ENCODE measurements at places on chromosomes 11 and 22.

GRCh38 chr11:112795142-112795815 is 165.9 kb upstream of the NCAM1 start:
- DNase-seq: peak; percentile 41

DNA sequence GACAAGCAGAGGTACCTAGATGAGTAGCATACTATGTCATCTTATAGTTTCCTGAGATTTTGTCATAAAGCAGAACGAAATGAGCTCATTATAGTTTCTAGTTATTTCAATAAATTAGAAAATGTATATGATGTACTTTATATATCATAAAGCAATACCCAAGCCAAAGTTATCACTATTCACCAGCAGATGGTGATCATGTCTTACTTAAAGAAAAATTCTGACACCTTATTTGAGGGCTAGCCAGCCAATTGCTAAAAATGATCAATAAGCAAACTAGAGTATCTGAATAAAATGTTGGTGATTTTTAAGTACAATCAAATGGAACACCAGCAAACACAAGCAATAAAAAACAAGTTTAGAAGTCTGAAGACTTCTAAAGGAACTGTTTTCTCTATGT is 44.1 kb downstream of the RSF1 start:
- DNase-seq: peak; percentile 49

GRCh38 chr11:113729456-113729855 is 23.3 kb upstream of the TMPRSS5 start:
- no peak for DNase-seq

GRCh38 chr11:129935723-129936122 is 40.3 kb upstream of the NFRKB start:
- DNase-seq: no peak

- DNase-seq: no peak
Measured at GRCh38 chr11:20068691-20069090, 91.6 kb downstream of the DBX1 start.

DNA sequence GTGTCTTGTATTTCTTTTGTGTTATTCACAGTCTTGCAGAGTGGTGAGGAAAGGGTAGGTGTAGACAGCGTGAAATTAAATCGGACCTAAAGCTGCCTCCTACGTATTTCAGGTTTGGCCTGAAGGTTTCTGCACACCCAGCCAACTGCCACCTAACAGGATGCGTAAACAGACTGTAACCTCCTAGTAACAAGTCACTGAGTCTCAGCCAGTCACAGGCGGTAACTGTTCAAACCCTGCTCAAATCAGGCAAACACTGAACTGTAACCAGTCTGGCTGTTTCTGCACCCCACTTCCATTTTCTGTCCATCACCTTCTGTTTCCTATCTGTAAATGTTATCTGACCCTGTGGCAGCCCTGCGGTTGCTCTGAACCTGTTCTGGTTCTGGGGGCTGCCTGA is 87.1 kb downstream of the ADAMTS15 start:
- DNase-seq: no peak

- peak; percentile 31 for DNase-seq
Measured at GRCh38 chr11:76048763-76049162, 157.5 kb downstream of the WNT11 start.

- no peak for DNase-seq
Measured at GRCh38 chr11:110374921-110375320, 54.8 kb upstream of the FDX1 start.

GRCh38 chr11:47724041-47724729 is 9.0 kb upstream of the AGBL2 start:
- no peak for DNase-seq

DNA sequence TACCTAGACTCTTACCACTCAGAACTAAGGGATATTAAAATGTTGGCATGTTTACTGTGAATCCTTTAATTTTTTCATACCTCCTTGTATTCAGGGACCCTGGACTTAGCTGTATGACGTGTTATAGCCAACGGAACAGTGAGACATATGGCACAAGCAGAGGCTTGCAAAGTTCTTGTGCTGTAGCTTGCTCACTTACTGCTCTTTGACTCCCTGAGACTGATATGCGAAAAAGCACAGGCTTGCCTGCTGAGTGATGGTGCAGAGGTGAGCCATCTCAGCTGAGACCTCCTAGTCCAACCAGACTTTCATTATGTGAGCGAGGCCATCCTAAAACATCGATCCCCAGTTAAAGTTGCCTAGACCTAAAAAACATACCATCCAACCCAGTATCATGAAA is 811.0 kb downstream of the METTL15 start:
- no peak for DNase-seq

DNA sequence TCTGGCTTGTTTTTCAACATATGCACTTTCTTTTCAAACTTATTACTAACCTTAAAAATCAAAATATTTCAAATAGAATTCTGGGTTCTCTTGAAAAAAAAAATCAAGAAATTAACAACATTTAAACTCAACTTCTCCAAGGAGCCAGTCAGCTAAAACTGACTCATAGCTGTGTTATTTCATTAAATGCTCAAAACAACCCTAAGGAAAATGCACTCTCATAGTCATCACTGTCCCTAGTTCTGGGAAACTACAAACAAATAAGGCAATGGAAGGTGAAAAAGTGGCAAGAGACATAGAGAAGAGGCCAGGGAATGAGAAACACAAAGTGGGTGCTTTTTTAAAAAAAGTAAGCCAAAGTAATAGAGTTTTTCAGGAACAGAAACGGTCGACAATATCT is 4.1 kb upstream of the ARHGAP20 start:
- DNase-seq: no peak

DNA sequence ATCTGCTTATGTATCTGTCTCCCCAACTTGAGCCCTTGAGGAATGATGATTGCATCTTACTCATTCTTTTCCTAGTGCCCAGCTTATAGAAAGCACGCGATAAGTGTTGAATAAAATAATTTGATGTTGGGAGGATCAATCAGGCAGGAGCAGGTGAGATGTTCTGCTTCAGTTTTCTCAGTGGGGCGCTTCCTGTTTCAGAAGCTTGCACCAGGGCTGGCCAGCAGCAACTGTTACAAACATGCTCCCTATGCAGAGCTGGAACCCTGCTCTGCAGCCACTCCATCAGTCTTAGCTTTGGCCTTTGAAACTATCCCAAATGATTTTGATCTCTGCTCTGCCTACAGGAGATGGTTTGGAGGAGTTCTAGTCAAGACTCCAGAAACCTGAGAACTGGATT is 3.9 kb downstream of the ENDOD1 start:
- no peak for DNase-seq

GRCh38 chr22:36107436-36107835 is 53.1 kb downstream of the APOL3 start:
- no peak for DNase-seq

DNA sequence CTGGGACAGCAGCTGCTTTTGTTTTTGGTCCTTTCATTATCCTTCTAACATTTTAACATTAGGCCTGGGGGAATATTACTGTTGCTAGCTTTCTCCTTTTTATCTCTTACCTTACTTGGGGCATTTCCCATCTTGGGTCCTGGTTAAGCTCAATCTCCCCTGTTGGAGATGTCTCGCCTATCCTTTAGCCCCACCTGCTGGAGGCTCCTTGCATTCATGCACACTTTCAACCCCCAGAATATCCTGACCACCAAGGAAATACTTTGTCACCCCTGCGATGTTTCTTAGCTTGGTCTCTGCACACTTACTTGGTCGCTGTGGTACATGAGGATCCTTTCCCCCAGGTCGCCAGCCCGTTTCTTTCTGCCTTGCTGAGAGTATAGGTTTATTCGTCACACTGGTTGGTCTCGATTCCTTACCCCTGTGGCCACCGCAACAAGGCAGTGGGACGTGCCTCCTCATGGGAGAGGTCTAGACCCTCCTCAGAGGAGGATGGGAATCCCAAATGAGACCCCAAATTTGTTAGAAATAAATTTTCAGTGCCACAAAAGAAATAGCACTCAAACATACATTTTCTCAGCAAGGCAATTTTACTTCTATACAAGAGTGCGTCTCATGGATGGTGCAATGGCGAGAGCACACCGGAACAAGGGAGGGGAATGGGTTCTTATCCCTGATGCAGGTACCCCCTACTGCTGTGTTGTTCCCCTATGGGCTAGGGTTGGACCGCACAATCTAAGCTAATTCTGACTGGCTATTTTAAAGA is 5.4 kb upstream of the TXN2 start:
- DNase-seq: peak; percentile 72

GRCh38 chr11:134405841-134406240 is 6.2 kb downstream of the B3GAT1 start:
- DNase-seq: no peak

DNA sequence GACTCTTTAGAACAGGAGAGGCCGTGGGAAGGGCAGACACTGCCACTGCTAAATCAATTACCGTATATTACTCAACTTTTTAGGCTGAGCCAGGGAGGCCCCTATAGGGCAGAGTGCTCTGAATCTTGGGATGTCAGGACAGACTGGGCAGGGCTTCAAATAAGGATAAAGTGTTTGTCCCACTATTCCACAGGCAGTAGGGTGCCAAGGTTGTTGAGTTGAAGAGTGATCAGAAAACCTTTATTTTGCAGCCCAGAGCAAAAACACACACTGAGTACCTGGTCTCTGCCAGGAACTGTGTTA is 1.6 kb upstream of the B4GAT1 start:
- DNase-seq: no peak

- DNase-seq: no peak
Measured at GRCh38 chr11:57356268-57356667, 18.1 kb downstream of the P2RX3 start.

GRCh38 chr11:125156346-125157117 is 8.0 kb upstream of the PKNOX2 start:
- no peak for DNase-seq

DNA sequence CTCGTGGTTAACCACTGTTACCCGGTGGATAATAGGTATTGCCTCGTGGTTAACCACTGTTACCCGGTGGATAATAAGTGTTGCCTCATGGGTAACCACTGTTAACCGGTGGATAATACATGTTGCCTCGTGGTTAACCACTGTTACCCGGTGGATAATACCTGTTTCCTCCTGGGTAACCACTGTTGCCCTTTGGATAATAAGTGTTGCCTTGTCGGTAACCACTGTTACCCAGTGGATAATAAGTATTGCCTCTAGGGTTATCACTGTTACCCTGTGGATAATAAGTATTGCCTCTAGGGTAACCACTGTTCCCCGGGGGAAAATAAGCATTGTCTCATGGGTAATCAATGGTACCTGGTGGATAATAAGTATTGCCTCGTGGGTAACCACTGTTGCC is 15.0 kb upstream of the NXPE4 start:
- no peak for DNase-seq

DNA sequence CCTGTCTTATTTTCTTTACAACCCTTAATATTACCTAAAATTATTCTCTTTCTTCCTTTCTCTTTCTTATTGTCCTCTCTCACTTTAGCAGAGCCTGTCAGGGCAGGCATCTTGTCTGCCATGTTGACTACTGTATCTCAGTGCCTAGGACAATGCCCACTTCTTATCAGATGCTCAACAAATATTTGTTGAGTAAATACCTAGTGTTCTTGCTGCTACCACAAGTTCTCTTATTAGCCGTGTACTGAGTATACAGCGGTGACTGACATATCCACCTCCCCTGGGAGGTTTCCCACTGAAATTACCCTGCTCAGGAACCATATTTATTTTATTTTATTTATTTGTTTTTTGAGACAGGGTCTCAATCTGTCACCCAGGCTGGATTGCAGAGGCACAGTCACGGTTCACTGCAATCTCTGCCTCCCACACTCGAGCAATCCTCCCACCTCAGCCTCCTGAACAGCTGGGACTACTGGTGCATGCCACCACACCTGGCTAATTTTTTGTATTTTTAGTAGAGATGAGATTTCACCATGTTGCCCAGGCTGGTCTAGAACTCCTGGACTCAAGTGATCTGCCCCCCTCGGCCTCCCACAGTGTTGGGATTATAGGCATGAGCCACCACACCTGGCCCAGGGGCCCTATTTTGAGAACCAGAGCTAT is 6.7 kb downstream of the HPX start:
- no peak for DNase-seq

GRCh38 chr22:29206372-29207242 is 911 bp downstream of the EMID1 start:
- DNase-seq: no peak

GRCh38 chr11:24198481-24198880 is 298.4 kb upstream of the LUZP2 start:
- DNase-seq: no peak

GRCh38 chr22:31055635-31056159 is 25.4 kb upstream of the SMTN start:
- DNase-seq: no peak

DNA sequence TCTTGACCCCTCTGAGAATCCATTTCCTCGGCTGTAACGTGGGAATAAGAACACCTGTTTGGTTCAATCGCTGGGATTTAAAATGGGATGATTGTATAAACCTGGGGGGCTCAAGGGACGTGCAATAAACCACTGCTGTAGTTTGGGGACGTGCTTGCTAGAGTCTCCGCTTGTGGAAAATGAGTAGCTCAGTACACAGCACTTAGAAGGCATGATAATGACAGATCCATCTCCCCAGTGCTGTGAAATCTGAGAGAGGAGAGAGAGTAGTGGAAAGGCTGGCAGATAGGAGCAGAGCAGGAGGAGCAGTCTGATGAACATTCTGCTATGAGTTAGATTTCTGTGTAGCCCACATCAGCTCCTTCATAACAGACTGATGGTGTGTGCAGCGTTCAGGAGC is 256.5 kb downstream of the MN1 start:
- no peak for DNase-seq

- DNase-seq: no peak
Measured at GRCh38 chr22:46038516-46039430, 61.8 kb upstream of the WNT7B start.

- no peak for DNase-seq
Measured at GRCh38 chr11:533586-534395, 1.6 kb downstream of the HRAS start.

DNA sequence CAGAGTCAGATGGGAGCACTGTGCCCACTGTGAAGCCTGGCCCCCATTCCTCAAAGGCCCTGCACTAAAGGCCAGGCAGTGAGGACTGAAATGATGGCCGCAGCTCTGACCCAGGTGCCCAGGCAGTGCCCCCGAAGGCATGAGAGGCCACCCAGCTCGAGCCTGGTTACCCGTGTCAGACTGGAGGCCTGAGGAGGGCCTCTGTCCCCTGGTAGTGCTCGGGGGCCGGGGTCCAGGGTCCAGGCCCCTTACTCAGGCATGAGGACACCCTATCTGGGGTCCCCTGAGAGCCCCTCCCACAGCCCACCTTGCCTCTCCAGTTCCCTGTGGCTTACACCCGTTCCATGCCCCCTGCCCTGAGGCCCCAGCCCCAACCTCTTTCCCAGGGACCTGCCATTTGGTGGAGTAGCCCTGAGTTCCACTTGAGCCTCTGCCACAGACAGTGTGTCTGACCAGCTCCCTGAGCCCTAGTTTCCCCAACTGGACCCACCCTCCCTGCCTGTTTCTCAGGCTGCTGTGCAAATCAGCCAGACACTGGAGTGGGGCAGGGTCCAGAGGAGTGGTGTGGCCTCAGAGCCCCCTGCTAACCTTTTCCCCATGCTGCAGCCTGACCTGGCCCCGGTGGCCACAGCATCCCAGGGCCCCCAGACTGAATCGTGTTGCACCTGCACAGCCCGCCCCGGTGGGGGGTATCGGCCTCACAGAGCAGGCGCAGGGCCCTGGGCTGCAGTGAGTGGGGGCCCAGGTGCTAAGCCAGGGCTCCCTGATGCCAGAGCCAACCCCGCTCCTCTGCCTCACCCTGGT is 10.8 kb upstream of the ANKRD13D start:
- no peak for DNase-seq
